Fibroblast of gingiva (primary cell): ENCODE measurements at places on chromosomes 11 and 22.

GRCh38 chr11:284105-285020 is 4.6 kb upstream of the PGGHG start:
- no peak for DNase-seq

DNA sequence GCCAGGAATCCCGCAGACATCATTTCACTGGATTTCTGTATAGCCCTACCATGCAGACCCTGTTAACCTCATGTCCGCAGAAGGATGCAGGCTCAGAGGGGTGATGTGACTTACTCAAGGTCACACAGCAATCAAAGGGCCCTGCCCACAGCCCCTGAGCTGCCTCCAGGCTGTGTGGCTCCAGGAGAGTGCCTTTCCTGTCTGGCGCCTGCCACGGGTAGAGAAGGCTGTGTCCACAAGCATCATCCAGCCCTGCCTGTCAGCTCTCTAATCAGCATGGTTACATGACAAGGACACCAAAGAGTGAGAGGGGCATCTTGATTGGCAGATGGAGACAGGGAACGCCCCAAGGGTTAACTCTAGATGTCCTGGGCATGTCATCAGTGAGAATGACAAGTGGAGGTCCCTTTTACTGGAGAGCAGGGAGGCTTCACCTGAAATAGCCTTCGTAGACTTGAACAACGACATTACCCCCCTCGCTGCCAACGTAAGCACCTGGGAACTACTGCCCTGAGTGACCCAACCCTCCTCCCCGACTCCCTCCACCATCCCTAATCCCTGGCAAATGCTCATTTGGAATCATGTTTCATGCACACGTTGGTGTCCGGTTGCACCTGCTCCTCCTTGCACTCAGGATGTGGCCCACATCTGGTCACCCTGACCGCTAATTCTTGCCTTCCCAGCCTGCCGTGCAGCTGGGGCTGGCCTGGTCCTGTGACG is 6.9 kb downstream of the FGF19 start:
- DNase-seq, result no peak

DNA sequence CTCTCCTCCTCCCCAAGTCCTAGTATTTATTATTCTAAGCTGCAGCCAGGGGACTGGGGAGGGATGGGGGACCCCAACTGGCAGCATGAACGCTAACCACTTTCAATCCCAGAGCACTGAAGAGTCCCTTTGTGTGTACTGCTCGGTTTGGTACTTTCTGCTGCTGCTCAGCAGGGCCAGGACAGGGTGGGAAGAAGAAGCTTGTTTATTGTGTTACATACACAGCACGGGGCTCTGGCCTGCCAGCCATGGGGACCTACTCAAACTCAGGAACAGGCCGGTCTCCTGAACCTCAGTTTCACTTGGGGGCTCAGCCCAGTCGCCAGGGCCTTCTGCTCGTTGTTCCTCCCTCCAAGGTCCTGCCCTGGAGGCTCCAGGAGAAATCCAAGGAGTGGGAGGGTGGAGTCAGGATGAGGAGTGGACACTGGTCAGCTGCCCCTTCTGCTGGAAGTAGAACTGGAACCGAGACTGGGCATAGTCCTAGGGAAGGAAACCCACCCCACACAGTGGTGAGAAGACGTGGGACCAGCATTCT is 616 bp upstream of the CPT1B start:
- no peak for DNase-seq

DNA sequence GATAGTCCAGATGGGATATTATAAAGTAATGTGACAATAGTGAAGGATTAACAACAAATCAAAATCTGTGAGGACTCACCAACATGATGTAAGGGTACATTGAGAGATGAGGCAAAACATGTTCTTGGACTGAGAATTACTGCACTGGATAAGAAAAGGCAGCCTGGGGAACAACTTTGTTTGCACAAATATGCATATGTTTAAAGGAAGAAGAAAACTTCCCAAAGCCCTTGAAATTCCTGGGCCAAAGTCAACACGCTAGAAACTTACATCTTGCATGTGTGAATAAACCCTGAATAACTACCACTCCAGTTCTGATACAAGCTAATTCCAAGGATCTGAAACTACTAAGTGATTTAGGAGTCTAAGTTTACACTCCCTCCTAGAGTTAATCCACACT is 1.1 kb downstream of the OR52A5 start:
- no peak for DNase-seq

GRCh38 chr11:26741036-26741435 is 19.2 kb upstream of the SLC5A12 start:
- peak; percentile 86 for DNase-seq

DNA sequence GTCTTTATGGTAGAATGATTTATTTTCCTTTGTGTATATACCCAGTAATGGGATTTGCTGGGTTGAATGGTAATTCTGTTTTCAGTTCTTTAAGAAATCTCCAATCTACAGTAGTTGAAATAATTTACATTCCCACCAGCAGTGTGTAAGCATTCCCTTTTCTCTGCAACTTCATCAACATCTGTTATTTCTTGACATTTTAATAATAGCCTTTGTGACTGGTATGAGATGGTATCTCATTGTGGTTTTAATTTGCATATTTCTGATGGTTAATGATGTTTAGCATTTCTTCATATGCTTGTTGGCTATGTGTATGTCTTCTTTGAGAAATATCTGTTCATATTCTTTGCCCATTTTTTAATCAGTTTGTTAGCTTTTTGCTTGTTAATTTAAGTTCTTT is 901.2 kb downstream of the METTL15 start:
- DNase-seq, result peak; percentile 68

DNA sequence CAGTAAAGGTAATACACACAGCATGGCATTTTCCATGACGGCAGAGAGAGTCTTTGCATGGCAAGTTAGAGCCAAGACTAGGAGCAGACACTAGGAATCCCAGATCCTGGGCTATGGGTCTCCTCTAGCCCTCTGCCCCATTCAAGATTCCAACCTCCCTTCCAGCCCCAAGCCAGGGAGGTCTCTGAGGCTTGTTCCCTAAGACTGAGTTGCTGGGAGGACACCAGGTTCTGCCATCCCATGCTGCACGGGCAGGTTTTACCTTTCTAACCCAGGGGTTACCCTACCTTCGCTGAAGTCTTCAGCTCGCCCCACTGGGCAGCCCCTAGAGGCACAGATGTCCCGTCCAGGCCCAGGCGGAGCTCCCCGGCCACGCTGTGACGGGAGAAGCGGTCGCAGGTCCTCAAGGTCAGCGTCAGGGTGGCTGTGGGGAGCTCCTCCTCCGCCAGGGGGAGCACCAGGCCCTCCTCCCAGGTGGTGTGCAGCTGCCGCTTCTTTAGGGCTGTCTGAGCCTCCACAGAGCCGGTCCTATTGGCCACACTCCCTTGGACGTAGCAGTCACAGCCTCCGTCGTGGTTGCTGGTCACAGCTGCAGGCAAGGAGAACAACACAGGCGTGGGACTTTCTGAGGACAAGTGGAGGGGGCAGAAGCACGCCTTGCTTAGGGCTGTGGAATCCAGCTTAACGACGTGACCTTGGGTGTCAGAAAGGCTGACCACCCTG is 33.8 kb downstream of the SYT13 start:
- DNase-seq, result no peak
